RWPE2 (cell line): ENCODE measurements at places on chromosomes 11 and 22.
A peak's percentile ranks its signal among the peaks of the same experiment; 100 is the strongest.

DNA sequence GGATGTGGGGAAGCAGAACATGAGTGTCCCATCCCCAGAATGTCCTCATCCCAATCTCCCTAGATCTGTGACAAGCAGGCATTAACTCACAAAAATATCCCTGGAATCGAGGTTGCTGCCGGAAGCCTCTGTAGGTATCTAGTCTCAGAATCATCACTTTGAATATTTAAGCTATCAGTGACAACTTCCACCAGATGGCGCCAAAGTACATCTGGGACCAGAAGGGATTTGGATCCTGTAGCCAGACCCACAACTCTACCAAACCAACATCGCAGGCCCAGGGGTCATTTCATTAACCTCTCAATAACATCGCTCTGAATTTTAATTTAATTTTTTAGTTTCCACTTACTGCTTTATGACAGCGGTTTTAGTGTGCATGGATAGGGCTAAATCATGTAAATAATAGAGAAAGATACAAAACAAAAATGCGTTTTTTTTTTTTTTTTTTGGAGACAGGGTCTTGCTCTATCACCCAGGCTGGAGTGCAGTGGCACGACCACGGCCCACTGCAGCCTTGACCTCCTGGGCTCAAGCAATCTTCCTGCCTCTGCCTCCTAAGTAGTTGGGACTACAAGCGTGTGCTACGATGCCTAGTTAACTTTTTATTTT, 1.1 kb upstream of the EXT2 start:
- DNase-seq = peak; percentile 73

- DNase-seq = no peak
Measured at GRCh38 chr11:15379483-15379882, 264.8 kb downstream of the INSC start.

DNA sequence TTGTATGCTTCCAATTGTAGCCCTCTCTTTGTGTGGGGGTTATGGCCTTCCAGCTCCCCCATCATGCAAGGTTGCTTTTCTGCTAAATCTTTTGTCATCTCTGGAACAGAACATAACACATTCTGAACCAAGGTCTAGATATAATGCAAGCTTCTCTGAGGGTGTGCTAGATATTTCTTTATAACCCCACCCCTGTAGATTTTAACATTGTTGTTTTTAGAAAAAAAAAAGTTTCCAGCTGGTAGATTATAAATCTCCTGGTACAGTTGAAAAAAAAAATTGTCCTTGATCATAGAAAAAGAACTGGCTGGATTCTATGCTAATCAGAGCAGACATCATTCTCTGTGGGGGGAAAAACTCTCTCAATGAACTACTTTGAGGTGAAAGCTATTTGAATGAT, 363.3 kb downstream of the METTL15 start:
- no peak for DNase-seq

DNA sequence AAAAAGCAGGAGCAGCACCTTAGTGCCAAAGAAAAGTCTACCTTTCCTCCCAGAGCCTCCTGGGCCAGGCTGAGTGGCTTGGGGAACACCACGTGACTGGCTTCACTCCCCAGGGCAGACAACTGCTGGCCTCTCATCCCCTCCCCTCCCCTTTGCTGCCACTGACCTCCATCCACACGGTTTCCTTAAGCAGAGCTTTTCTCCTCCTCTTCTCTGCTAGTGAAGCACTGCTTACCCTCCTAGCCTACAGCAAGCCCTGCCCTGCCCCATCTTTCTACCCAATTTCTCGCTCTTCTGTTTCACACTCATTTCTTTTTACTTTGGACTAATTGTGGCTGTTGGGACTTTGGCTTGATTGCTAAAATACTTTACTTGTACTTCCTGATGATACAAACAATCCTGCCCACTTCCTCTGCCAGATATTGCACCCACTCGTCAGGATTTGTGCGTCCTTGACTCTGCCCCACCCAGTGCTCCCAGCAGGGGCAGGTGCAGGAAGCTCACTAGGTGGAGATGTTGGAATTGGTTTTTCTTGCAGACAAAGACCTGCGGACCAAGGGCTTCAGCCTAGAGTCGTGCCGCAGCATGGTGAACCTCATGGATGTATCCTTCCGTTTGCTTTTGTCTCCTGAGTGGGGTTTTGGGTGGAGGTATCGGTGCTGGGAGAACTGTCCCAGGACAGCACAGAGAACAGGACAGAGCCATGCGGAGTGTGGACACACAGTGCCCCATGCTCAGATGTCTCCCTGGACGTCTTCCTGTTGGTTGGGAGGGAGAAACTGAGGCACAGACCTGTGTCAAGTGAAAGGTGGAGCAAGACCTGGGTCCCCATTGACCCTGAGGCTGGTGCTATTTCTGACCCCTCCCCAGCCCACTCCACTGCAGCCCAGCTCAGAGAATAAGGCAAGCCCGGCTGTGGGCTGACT, 27.3 kb downstream of the CAPN1 start:
- no peak for DNase-seq

DNA sequence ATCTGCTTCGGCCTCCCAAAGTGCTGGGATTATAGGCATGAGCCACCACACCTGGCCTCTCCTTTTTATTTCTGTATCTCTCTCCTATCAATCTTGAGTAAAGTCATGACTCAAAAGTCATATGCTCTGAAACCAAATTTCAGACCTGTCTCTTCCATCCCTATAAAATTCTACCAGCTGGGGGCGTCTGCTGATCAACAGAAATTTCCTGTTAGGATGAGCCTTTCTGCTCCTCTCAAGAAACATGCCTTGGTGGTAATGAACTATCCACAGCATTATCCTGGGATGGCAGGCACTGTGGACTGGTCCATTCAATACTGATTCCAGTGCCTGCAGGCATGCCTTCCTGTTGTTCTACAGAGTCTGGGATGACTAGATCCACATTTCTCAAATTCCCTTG, 472.6 kb downstream of the NELL1 start:
- DNase-seq = no peak

DNA sequence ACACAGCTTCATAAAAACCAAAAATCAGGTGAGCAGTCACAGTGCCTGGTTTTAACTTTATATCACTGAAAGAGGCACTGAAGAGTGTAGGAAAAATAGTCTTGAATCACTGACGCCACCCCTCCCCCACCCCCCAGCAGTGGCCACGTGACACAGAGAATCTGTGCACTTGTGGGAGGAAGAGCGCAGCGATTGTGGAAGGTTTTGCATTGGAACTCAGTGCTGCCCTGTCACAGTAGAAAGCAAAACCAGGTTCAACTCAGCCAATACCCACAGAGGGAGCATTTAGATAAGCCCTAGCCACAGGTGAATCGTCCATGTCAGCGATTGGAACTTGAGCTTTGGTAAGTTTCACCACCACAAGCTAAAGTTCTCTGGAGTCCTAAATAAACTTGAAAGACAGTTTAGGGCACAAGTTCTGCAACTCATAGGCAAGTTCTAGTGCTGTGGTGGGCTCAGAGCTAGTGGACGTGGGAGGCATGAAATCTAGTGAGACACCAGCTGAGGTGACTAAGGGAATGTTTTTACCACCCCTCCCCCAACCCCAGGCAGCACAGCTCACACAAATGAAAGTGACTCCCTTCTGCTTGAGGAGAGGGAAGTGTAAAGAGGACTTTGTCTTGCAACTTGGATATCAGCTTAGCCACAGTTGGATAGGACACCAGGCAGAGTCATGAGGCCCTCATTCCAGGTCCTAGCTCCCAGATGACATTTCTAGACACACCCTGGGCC, 13.3 kb downstream of the OR52B2 start:
- no peak for DNase-seq

GRCh38 chr11:2451336-2451735, 6.5 kb downstream of the KCNQ1 start:
- DNase-seq = peak; percentile 53

- no peak for DNase-seq
Measured at GRCh38 chr22:30732426-30732825, 37.8 kb downstream of the OSBP2 start.

DNA sequence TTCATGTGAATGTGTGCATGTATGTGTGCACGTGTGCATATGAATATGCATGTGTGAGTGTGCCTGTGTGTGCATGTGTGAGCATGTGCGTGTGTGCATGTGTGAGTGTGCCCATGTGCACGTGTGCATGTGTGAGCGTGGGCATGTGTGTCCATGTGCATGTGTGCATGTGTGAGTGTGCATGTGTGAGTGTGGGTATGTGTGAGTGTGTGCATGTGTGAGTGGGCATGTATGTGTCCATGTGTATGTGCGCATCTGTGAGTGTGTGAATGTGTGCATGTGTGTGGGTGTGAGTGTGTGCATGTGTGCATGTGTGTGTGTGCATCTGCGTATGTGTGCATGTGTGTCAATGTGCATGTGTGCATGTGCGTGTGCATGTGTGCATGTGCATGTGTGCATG, 94.7 kb downstream of the ST3GAL4 start:
- DNase-seq = no peak
